ENCODE measurements at places on chromosomes 6 and 20.
A peak's percentile ranks its signal among the peaks of the same experiment; 100 is the strongest.

DNA sequence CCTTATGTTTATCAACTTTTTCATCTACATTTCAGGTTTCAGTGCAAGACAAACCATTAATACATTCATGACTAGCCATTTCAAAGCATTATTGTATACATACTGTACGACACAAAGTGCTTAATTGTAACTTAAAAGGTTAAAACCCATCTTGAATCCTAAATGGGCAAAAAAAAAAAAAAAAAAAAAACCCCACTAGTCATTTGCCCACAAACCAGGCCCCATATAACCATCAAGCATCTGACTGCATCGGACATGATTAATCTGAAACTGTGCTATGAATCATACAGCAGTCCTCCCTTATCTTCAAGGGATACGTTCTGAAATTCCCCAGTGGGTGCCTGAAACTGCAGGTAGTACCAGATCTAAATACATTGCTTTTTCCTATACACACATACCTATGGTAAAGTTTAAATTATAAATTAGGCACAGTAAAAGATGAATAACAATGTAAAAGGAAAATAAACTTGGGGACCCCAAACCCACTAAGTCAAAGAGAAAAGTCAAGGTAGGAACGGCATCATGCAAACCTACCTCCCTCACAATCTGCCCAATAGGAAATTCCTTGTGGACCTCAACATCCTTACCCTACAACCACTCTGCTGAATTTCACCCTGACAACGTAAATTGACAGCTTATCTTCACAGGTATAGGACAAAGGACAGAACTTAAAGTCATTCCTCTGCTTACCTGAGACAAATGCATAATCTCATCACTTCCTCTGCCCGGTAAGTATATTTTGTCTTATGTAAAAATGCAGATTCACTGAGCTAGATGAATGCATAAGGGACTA lies 14.3 kb downstream of the B4GALT5 start:
- H3K27ac ChIP-seq: peak overlapping the region; percentile 43
- no peak overlapping the region for H3K4me3 ChIP-seq
- H3K36me3 ChIP-seq: no peaks in the 10 kb centered on the region

DNA sequence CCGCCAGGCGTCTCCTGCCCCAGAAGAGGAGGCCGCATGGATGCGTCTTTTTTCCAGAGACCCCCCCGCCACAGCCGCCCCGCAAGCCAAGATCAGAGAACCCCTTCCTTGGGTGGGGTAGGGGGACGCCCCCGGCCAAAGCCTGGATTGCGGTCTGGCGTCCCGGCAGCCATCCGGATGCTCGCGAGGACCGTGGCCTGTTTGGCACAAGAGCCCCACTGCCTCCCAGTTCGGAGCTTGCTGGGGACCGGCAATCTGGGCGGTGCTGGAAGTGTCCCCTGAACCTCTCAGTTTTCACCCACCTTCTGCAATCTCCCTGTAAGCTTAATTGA lies 924 bp downstream of the FAM162B start:
- H3K4me1 ChIP-seq: peaks cover 9% of the 10 kb centered on the region
- no peak overlapping the region for H3K27ac ChIP-seq
- no peak overlapping the region for H3K4me3 ChIP-seq
- H3K27me3 ChIP-seq: peaks cover 21% of the 10 kb centered on the region
- DNase-seq: no peak

DNA sequence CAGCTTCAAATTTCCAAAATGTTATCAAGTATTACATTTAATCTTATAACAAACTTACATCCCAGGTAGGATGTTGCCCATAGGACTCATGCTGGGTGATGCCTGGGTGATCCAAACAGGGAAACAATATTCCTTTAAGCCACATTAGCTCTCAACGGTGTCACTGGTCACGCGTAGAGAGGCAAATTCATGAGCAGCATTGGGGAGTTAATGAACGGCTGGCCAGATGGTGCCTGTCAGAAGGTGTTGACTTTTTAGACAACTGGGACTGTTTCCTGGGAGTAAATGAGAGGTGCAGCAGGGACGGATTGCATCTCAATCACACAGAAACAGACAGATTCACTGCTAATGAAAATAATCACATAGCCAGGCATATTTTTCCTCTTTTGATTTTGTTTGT lies 83.3 kb upstream of the ID4 start:
- no peak for DNase-seq
- no peaks in the 10 kb centered on the region for H3K27me3 ChIP-seq

- H3K27ac ChIP-seq: no peak overlapping the region
- H3K4me1 ChIP-seq: no peaks in the 10 kb centered on the region
- H3K4me3 ChIP-seq: no peak overlapping the region
Measured at GRCh38 chr20:63292292-63292701, 689 bp upstream of the COL20A1 start.

DNA sequence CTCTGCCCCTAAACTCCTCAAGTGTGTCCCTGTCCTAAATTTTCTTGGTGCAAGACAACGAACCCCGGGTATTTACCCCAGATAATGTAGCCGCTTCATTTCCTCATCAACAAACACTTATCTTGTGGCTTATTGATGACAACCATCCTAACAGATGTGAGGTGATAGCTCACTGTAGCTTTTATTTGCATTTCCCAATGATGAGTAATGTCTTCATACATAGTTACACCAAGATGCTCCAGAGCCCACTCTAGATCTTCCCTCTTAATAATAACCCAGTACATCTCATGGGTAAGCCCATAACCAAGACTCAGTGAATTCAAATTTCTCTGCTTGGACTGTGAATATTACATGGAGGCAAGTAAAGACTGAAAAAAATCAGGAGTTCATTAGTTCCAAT lies 48.2 kb upstream of the BEND6 start:
- H3K4me3 ChIP-seq: no peak overlapping the region
- no peak overlapping the region for H3K27ac ChIP-seq
- no peaks in the 10 kb centered on the region for H3K4me1 ChIP-seq
- DNase-seq: no peak
- peaks cover 7% of the 10 kb centered on the region for H3K27me3 ChIP-seq
